Naive thymus-derived CD4-positive, alpha-beta T cell (primary cell): ENCODE measurements at places on chromosomes 16 and 17. TPM values are rescaled to one million over a fixed set of nuclear protein-coding genes. Genes with fewer than 3 reads are reported as not detected.

PIK3R6 gene
- 4.2 TPM for total RNA-seq

KRTAP17-1 gene
- not detected for total RNA-seq

MPP3 gene
- 0.32 TPM for total RNA-seq

PRSS27 gene
- total RNA-seq: 0.98 TPM

GINS3 gene
- total RNA-seq: 0.66 TPM

RNF157 gene
- 49.2 TPM for total RNA-seq

IGF2BP1 gene
- not detected for total RNA-seq

SLC52A1 gene
- total RNA-seq: 0.37 TPM

CBLN1 gene
- total RNA-seq: not detected in 2 replicates

ESRP2 gene
- total RNA-seq: not detected

RDM1 gene
- 6.9 and 7.2 TPM in 2 replicates for total RNA-seq

PTX4 gene
- not detected for total RNA-seq

- no peak for DNase-seq
These were observed 7.5 kb upstream of the CALB2 start for GRCh38 chr16:71350821-71351557.

GRCh38 chr17:9557857-9558256 is 17.8 kb downstream of the STX8 start:
- DNase-seq: no peak

GRCh38 chr16:29676989-29677785 is 1.8 kb upstream of the QPRT start:
- DNase-seq: no peak

DNA sequence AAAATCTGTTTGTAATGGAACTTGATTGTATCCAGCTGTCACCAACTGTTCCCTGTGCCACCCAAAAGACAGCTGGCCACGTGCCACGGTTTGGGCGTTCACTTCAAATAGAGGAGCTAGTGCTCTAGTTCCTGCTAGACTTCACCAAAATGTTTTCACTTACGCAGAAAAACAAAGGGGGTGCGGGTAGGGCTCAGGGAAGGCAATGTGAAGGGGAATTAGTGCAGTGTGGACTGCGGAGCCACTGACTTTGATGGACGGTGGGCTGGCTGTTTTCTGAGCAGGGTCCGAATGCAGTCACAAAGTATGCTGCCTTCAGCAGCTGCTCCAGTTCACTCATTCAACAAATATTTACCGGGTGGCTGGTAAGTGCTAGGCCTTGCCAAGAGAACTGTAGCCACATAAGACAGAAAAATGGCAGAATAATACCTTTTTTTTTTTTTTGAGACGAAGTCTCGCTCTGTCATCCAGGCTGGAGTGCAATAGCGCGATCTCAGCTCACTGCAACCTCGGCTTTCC is 7.6 kb upstream of the CYTH1 start:
- DNase-seq: peak; percentile 85

GRCh38 chr16:24046442-24046841 is 209.7 kb upstream of the CACNG3 start:
- no peak for DNase-seq

DNA sequence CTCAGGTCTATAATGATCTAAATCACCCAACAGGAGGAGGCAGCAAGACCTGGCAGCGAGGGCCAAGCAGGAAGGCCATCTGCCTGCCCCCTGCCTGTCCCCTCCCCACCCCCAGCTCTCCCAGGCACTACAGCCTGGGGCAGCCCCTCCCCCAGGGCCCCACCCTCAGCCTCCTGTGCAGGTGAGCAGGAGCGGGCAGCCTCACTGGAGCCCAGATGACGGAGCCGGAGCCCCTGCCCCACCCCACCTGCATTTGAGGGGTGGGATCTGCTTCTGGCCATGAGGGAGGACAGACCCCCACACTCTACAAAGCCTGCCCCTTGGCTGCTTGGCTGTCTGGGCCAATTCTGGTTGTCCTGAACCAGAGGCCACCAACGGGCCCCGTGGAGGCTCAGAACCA is 12.4 kb upstream of the BAHCC1 start:
- no peak for DNase-seq

GRCh38 chr16:50377001-50377400 is 8.2 kb upstream of the BRD7 start:
- DNase-seq: no peak

- DNase-seq: no peak
These were observed 22.4 kb downstream of the CPD start for GRCh38 chr17:30401097-30401496.

DNA sequence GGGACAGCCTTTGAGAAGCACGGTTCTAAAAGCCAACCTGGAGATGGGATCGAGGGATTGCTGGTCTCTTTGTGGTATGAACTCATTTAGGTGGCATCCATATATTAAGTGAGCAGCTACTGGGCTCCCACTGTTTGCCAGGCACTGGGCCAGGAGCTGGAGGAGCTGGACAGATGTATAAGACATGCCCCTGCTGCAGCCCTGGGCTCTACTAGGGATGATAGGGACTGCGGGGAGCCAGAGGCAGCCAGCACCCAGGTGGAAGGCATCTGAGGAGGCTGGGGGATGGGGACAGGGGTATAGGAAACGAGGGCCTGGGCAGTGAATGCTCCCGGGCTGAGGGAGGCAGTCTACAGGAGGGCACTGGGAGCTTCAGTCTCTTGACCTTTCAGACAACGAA is 53.0 kb upstream of the MEAK7 start:
- no peak for DNase-seq

GRCh38 chr16:81170824-81171223 is 67.7 kb upstream of the BCO1 start:
- no peak for DNase-seq

- DNase-seq: no peak
These were observed 61.4 kb downstream of the HAPSTR1 start for GRCh38 chr16:9152649-9153501.

- DNase-seq: no peak
These were observed 1.5 kb downstream of the ALOXE3 start for GRCh38 chr17:8116776-8117175.

GRCh38 chr17:48558831-48559121 is 13.9 kb upstream of the HOXB2 start:
- DNase-seq: no peak

GRCh38 chr16:27314161-27314723 is 468 bp downstream of the IL4R start:
- no peak for DNase-seq

DNA sequence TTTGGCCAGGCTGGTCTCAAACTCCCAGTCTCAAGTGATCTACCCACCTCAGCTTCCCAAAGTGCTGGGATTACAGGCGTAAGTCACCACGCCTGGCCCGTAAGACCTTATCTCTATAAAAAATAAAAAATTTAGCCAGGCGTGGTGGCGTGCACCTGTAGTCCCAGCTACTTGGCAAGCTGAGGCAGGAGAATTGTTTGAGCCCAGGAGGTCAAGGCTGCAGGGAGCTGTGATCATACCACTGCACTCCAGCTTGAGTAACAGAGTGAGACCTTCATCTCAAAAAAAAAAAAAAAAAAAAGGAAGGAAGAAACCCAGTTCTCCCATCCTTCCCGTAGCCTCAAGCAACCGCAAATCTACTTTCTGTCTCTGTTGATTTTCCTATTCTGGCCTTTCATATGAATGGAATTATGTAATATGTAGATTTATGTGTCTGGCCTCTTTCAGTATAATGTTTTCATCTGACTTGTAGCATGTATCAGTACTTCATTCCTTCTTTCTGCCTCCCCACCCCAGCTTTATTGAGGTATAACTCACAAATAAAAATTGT is 11.2 kb downstream of the CASC3 start:
- DNase-seq: no peak

DNA sequence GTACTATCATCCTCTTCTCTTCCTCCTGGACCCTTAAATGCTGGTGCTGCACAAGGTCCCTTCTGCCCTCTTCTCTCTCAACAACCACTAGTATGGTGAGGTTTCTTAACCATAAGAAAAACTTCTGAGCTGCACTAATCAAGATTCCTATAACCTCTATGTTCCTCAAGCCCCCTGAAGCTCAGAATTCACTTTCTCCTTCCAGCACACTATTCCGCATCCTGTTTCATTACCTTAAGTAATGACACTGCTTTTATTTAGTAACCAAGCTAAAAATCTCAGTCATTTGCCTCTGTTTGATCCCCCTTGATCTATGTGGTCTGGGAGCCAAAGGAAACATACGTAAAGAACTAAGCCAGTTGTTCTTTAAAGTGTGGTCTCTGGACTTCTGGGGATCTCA is 20.1 kb downstream of the KANSL1 start:
- DNase-seq: no peak

DNA sequence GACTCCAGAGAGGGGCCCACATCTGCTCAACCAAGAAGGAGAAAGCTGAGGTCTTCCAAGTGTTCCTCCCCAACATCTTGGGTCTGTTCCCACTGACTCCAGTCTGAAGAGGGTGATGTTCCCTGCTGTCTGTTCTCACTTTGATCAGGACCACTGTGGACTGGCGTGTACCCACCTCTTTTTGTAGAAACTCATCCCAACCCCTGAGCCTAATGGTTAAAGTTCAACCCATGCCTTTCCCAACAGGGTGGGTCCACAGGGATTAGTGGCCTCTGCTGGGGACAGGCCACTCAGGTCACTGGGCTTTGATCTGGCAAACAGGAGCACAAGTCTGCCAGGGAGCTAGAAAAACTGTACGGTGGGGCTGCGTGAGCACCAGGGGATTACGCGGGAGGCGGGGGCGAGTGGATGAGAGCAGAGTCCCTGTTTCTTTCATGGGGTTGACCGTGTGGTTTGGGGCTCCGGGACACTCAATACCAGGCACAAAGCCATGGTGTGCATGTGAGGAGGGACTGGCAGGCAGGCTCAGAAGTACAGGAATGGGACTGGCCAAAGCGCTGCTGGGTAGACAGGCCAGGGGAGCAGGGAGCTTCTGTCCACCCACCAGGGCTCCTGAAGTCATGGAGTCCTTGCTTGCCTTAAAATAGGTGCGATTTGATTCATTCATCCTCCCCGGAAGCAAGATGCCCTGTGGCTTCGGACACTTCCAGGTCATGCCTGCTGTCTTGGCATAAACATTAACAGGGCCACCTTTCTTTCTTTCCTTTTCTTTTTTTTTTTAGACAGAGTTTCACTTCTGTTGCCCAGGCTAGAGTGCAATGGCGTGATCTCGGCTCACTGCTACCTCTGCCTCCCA is at the start of gene CA5A:
Gene CA5A, minus strand, starts transcription at position 155 of the 856 bp plus-strand sequence. Its CDS starts 79 bp downstream, at position 76.
- DNase-seq: no peak

GRCh38 chr17:73371836-73372235 is 60.0 kb upstream of the CDC42EP4 start:
- no peak for DNase-seq

DNA sequence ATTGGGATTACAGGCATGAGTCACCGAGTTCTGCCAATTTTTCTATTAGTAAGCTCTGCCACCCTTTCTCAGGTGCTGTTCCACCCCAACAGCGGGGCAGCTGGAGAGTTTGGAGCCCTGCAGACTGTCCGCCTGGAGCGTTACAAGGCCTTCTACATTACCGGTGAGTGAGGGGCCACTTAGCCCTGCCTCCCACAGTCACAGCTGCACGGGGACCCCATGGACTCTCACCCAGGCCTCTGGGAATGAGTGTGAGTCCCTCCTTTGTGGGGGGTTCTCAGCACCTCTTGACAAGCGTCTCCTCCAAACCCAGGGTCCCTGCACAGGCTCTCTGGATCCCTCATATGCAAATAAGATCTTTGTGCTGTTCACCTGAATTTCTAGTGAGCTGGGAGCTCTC is 56.0 kb downstream of the WIPI1 start:
- no peak for DNase-seq

DNA sequence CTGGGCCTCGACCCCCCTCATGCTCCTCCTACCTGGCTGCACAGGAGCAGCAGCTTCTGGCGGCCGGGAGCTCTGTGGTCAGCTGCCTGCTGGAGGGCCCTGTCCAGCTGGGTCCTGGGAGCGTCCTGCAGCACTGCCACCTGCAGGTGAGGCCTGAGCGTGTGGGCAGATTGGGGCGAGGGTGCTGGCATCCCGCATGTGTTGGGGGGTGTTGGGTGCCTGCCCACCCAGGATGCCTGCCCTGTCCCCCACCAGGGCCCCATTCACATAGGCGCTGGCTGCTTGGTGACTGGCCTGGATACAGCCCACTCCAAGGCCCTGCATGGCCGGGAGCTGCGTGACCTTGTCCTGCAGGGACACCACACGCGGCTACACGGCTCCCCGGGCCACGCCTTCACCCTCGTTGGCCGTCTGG is 16.5 kb downstream of the FCSK start:
- DNase-seq: no peak

DNA sequence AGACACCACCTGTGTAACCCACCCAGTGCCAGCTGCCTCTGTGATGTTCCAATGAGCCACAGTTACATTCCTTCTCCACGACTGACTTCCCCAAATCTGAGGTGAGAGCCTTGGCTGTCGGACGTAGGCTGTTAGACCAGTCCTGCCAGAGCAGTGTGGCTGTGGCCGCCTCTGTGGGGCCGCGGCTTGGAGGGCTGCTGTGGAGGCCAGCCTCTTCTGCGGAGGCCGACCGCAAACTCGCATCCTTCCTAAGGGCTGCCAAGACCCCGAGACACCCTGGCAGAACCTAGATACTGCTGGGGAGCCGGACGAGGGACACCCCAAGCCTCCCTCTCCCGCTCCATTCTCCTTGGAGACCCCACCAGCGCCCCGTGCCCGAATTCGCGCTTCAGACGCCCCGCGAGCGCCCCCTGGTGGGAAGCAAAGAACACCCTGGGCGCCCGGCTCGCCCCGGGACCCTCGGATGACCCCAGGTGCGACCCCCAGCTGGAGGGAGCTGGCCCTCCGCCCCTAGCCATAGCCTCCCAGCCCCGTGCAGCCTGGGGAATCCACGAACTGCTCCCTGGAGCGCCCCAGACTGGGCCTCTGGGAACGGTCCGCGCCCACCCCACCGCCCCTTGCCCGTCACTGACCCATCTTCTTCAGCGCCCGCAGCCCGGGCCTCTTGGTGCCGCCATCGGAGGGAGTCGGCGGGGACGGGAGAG is 547 bp downstream of the PLCD3 start:
- DNase-seq: peak; percentile 31

DNA sequence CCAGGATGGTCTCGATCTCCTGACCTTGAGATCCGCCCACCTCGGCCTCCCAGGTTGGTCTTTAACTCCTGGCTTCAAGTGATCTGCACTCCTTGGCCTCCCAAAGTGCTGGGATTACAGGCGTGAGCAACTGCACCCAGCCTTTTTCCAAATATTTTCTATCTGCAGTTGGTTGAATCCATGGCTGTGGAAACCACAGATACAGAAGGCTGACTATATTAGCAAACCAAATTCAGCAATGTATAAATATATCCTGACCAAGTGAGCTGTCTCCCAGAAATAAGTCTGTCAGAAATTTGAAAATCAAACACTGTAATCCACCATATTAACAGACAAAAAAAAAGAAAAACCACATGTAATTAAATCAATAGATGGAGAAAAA is 9.6 kb downstream of the CFDP1 start:
- no peak for DNase-seq
